ENCODE measurements at places on chromosomes 3 and 15. TPM values are rescaled to one million over a fixed set of nuclear protein-coding genes. Genes with fewer than 3 reads are reported as not detected.

DNA sequence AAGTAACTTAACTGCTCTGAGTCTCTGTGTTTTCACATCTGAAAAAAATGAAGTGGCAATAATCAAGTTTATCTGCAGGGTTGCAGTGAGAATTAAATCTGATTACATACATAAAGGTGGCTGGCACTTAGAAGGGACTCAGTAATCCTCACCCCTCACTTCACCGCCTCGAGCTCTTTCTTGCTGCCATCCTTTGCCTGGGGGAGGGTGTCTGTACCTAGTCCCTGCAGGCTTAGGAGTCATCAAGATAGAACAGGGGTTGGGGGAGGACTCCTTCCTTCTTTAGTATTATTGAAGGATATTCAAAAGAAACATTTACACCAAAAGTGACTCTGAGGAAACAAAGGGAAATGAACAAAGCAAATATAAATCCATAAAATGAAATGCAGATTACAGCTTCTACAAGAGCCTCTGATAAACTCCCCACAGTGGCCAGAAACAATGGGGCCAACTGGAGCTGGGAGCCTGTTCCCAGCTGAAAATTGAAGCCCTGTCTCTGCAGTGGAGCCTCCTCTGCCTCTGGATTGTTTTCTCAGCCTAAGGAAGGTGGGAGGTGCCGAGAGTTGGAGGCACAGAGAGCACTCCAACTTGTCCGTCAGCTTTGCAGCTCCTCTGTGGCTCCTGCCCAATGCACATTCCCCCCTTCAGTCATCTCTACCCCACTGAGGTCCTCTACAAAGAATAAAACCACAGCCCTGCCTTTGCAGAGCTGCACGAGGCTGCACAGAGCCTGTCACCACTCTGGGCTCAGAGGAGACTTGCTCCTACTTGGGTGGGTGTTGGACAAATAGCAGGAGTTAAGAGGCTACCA lies 41.8 kb downstream of the CRYGS start:
- no peak for DNase-seq

- DNase-seq: no peak
Measured at GRCh38 chr3:131082871-131083863, 56.5 kb downstream of the NEK11 start.

- no peak for DNase-seq
Measured at GRCh38 chr3:121956363-121956762, 62.2 kb downstream of the SLC15A2 start.

DNA sequence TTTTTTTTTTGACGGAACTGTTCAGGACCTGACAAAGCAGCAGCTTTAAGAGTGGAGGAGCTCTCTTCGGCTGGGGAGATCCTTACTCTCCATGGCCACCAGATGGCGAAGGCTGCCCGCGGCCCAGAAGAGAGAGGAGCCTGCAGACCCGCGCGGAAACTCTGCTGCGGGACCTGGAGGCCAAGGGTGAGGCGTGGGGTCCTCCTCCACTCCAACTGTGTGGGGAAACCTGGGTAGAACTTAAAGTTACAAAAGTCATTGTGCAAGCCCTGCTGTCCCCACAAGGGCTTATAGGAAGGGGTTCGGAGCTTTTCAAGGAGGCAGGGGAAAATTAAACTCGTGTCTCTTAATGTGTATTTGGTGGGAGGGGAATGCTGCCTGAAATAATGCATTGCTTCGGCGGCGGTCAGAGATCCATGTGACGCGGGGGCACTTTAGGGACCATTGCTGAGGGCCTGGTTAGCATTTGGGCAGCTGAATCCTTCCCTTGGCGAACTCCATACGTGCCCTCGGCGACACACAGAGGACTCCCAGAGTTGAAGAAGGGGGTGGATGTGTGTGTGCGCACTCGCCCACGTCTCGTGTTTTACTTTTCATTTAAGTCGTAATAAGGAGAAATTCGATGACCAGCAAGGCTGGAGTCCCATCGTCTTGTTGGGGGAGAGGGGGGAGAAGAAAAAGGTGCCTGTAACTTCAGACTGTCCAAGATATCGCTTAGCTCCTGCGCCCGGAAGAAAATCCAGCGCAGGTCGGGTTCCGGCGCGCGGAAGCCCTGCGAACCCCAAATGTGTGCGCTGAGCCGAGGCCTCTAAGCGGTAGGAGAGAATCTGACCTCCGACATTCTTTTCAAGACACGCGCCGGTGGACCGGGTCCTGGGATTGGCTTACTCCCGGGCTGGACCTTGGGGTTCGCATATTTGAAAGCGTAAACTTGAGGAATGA lies 9.7 kb downstream of the EOMES start:
- peak; percentile 72 for DNase-seq

- no peak for DNase-seq
Measured at GRCh38 chr15:78171864-78172472, 22.8 kb downstream of the IDH3A start.

DNA sequence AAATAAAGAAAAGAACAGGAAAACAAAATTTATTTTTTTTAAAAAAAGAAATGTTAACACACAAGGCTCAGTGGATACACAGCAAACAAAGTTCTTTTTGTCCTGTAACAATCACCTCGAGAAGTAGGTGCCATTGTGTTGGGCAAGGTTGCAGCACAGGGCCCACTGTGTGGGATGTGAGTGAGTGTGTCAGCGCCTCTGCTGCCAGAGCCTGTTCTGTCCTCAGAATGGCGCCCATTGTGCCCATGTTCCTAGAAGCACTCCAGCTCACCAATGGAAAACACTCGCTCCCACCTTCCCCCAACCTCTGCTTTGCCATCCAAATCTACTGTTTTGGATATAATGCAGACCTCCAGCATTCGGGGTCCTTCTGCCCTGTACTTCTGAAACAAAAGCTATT lies 84.9 kb upstream of the CLDN18 start:
- no peak for DNase-seq

- DNase-seq: peak; percentile 90
Measured at GRCh38 chr15:58551764-58552504, 120.1 kb downstream of the LIPC start.

GRCh38 chr15:99983171-99983885 lies 250.1 kb upstream of the LYSMD4 start:
- DNase-seq: no peak

- DNase-seq: no peak
Measured at GRCh38 chr3:48845170-48845569, 2.5 kb downstream of the PRKAR2A start.

- DNase-seq: no peak
Measured at GRCh38 chr15:52097180-52097579, 15.4 kb downstream of the BCL2L10 start.

DNA sequence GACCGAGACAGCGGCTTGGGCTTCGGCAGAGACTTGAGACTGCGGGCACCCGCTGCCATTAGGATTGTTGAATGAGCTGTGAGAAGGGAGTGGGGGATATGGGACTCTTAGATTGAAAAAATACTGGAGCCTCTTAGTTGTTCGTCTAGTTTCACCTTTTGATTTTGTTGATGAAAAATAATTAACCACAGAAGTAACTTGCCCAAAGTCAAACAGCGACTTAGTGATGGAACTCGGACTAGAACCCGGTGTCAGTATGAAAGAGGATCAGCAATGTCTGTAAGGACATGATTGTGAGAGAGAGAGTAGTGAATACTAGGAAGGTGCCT lies 510 bp upstream of the GOLGB1 start:
- DNase-seq: no peak

DNA sequence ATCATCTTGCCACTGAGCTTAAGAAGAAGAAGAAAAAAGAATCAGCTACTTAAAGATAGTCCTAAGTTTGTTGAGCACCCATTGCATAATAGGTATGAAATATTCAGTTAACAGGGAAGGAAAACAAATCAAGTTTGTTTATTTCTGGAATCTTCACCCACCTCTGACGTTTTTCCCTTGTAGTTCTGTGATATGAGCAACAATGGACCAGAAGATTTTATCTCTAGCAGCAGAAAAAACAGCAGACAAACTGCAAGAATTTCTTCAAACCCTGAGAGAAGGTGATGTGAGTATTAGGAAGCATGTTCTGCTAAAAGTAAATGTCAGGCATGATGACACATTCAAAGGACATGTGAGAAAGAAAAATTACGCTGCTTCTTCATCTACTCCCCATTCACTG lies 3.7 kb downstream of the FANCI start:
- DNase-seq: no peak

- no peak for DNase-seq
Measured at GRCh38 chr3:69292959-69293574, 92.8 kb downstream of the FRMD4B start.

- DNase-seq: no peak
Measured at GRCh38 chr3:16262174-16262573, 2.6 kb downstream of the DPH3 start.

DNA sequence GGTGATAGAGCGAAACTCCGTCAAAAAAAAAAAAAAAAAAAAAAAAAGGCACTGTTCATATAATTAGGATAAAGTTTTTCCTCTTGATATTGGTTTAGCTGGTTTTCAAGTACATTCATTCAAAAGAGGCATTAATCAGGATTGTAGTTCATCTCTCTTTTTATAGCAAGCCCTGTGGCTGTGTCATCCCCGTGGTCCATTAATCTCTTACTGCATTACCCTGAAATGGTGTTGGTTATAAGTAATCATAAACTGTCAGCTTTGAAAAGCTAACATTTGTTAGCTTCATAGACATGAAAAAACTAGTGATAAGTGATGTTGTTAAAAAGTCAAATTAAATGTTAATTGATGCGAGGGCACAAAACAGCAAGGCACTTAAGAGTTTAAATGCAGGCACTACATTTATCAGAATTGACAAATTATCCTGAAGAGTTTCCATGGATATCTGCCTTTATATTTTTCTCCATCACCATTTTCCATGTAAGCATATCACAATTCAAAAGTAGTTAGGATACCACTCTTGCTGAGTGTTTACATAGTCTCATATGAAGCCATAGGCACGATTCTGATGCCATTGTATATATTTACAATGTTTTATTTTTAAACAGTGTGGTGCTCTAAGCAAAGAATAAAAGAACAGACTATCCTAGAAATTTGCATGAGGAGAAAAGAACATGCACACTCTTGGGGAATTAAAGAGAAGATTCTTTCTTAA lies 193.1 kb downstream of the OTOL1 start:
- DNase-seq: no peak

- no peak for DNase-seq
Measured at GRCh38 chr15:87579537-87579936, 677.0 kb downstream of the NTRK3 start.

GRCh38 chr15:96262549-96263489 lies 67.7 kb upstream of the NR2F2 start:
- DNase-seq: no peak

DNA sequence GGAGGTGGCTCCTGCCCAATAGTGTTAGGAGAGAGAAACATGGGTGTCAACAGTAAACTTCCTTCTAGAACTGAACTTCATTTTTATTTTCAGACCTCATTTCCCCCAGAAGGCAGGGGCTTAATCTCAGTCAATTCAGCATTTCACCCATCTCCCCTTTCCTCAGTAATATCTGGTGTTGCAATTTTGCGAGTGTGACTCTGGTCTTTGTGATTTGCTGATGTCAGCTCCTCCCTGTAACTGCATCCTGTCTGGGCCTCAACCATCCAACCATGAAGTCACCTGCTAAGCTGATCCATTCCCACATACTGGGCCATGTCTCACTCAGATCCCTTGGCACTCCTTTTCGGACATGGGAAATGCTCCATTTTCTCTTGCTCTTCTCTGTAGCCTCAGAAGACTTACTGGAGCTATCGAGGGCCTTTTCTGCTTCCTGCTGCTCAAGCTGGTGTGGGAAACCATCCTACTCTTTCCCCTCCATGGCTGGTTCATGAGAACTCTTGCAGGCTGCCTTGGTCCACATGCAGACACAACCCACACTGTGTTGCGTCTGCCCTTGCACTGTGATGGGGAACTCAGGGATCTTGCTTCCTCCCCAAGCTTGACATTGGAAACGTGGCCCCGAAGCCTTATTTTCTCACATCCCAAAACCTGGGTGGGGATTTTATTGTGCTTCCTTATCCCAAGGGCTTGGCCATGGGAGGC lies 24.6 kb downstream of the CCR4 start:
- DNase-seq: no peak

DNA sequence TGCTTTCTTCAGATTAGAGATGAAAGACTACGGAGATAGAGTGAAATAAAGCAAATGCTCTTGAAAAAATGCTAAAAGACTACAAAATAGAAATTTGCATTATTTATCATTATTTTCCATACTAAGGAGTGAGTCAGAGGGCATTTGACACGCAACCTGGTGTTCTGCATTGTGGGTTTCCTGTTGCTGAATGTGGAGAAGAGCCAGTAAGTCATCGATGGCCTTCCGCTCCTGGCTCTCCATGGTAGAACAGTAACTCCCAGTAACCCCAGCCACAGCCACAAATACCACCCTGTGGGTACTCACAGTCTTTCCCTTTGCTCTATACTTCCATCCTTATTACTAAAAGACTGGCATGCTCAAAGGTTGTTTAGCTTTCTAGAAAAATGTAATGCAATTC lies 61.5 kb downstream of the CGGBP1 start:
- DNase-seq: no peak

GRCh38 chr3:148861277-148861869 lies 3.7 kb upstream of the CPA3 start:
- peak; percentile 39 for DNase-seq

DNA sequence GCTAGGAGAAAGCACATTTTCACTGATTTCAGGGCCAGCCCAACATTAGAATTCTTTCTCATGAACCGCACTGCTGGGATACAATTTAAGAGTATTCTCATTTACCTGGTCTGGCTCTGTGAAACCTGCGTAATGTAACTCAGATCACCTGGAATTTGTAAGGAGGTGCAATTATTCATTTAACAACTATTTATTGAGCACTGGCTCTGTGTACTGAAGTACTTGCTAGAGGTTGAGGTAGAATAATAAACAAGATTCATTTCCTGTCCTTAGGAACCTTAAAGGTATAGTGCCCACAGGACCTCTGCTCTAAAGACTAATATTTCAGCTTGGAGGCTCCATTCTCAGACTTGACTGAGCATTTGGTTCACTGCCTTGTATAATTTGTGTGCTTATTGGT lies 242.2 kb upstream of the ZPLD1 start:
- DNase-seq: no peak

The GOLGA8R gene
- total RNA-seq: 0.38 TPM

The ADPGK gene
- total RNA-seq: 52.8 TPM

The RASGRP1 gene
- total RNA-seq: 0.14 TPM

The C3orf22 gene
- not detected for total RNA-seq

The TPM1 gene
- 1,610 TPM for total RNA-seq

The IGDCC3 gene
- total RNA-seq: not detected

The GABRR3 gene
- not detected for total RNA-seq
